ENCODE measurements at places on chromosomes 5 and 9. TPM values are rescaled to one million over a fixed set of nuclear protein-coding genes. Genes with fewer than 3 reads are reported as not detected.

DNA sequence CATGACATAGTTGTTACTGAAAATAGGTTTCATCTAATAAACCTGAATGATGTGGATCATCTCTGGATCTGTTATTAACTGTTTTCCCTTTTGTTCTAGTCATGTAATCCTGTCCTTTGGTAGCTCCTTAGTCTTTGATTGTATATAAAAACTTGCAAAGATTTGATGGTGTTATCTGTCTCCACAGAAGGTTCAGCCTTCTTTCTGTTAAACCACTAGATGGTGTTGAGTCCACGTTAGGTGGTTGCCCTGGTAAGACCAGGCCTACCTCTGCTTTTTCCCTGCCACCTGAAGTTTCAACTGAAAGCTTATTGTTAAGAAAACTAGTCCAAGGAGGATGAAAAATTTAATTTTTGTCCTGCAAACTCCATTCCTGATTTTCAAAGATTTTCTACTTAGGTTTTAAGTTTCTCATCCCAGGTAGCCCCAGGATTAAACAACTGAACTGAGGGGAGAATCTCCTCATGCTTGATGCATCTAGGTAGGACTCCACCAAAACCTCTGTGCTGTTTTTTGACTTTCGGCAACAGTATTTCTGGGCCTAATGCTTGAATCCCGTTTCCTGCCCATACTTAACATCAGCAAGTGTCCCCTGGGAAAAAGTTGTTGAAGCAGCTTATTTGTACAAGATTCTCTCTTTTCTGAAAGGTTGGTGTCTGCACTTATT lies 68.5 kb downstream of the RICTOR start:
- DNase-seq = no peak

Gene PCDHB10
- 1.2 TPM for total RNA-seq

- peak; percentile 86 for DNase-seq
Measured at GRCh38 chr5:44875661-44876605, 67.2 kb downstream of the MRPS30 start.

Gene TGFBR1
- total RNA-seq = 8.1 TPM

DNA sequence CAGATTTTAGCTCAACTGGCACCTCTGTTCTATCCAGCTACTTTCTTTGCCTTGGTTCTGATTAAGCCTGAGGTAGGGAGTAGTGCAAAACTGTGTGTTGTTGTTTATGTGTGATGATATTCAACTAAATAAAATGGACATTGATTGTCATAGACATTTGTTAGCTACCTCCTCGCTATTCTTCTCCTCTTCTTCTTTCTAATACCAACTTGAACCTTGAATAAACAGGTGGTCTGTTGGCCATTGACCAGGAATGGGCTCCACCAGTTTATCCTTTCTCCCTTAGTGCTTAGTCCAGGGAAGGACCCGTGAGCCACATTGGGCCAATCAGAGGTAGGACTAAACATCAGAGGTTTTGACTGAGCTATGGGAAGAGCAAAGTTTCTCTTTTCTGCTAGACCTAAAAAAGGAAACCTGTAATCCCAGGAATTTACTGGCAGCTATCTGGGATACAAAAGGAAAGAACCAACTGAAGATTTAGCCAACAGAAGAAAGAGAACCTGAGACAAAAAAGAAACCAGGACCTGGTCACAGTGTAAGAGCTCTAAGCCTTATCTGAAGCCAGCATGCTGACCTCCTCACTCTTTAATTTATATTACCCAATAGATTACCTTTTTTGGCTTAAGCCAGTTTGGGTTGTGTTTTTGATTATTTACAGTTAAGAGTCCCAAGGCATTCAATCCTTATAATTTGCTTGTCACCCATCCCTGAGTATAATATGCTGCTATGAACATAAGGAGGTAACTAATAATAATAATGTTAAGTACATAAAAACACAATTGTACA lies 5.3 kb upstream of the RNF145 start:
- no peak for DNase-seq

Gene F2RL1
- 11.9 TPM for total RNA-seq

- no peak for DNase-seq
Measured at GRCh38 chr5:23072179-23072578, 219.0 kb upstream of the CDH12 start.

GRCh38 chr9:86670536-86670935 lies 276.8 kb downstream of the GAS1 start:
- no peak for DNase-seq

DNA sequence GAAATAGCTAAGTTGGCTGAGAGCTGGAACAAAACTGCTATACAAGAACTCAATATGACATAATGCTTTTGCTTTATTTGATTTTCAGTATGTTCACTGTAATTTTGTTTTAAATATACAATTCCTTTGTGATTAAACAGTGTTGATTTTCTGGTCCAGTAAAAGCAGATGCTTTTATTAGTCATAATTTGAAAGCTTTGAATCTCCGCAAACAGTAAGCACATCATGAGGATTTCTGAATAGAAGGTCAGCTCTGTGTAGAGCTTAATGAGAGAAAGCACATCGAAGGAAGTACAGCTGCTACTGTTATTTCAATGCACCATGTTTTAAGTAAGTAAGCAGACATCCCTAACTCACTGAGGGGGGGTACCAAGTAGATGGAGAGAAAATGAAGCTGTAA lies 701.3 kb upstream of the ACO1 start:
- DNase-seq = no peak

DNA sequence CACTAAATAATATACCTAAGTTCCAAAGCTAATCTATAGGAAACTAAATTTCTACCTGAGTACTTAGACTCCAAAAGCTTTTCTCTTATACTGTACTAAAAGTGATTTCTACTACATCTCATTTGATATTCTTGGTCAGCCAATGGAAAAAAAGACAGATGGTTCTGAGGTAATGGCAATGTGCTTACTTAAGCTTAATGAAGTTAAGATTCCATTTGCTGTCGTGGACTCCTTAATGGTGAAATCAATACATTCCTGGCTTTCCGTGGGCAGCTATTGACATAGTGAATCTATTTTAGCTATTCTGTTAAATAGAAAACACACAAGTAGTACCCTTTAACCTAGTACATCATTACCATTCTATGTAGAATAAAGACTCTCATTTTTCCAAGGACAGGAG lies 1825.6 kb upstream of the CDH9 start:
- no peak for DNase-seq

- no peak for DNase-seq
Measured at GRCh38 chr9:123391233-123391632, 35.2 kb downstream of the CRB2 start.

Gene CSF2
- not detected for total RNA-seq
